ENCODE measurements at places on chromosomes 1 and 21.

- no peak for DNase-seq
Measured at GRCh38 chr1:27884006-27884954, 11.9 kb downstream of the THEMIS2 start.

GRCh38 chr1:187009320-187009719 is 180.6 kb downstream of the PLA2G4A start:
- DNase-seq = no peak

DNA sequence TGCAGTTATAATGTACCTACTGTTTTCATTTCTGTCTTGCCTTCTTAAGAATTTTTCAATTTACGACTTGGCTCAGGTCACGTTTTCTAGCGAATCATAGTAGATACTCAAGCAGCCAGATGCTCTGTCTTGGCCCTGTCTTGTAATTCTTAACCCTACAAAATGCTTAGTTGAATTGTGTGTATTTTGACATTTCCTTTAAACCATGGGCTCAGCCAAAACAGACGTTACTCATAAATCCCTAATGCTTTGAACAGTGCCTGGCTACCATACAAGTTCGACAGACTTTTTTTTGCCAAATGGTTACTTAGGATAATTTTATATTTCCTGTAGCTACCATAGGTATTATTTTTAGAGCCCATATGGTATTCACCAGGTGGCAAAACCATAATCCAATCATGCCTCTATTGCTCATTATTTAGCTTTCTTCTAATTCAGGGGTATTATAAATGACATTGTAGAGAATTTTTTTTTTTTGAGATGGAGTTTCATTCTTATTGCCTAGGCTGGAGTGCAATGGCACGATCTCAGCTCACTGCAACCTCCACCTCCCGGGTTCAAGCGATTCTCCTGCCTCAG is 54.3 kb downstream of the KCNK1 start:
- no peak for DNase-seq

- no peak for DNase-seq
Measured at GRCh38 chr1:96059276-96059675, 662.3 kb upstream of the PTBP2 start.

- no peak for DNase-seq
Measured at GRCh38 chr1:76425201-76426145, 350.9 kb downstream of the ST6GALNAC3 start.

DNA sequence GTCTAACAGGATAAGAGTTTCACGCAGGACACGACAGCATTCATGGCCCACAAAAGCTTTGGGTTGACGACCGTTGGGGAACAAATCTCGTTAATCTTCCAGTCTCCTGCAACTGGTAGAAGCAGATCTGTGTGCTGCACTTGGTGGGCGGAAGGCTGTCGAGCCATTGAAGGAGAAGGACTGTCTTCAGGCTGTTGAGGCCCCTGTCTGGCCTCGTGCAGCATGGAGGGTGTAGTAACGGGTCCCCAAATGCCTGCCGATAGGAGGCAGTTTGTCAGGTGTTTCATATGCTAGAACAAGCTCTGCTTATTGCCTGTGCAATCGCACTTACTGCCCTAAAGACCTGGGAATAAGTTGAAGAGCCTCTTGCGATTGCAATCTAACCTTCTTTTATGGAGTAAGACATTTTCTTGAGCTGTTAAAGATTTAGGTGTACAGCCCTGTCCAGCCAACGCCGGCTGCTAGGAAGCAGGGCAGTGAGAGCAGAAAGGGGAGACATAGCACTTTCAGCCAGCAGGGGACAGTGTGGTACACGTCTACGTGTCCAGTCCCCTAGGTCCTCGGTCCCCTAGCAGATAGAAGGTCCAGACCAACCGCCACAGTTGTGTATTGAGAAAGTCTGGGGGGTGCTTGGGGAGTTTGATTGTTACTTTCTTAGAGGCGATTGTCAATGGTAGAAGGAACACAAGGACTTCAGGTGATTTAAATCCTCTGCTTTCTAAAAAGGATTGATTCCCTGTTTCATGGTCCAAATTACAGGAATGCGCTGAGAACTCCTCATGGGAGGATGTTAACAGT is 102.3 kb upstream of the TMPRSS2 start:
- no peak for DNase-seq

DNA sequence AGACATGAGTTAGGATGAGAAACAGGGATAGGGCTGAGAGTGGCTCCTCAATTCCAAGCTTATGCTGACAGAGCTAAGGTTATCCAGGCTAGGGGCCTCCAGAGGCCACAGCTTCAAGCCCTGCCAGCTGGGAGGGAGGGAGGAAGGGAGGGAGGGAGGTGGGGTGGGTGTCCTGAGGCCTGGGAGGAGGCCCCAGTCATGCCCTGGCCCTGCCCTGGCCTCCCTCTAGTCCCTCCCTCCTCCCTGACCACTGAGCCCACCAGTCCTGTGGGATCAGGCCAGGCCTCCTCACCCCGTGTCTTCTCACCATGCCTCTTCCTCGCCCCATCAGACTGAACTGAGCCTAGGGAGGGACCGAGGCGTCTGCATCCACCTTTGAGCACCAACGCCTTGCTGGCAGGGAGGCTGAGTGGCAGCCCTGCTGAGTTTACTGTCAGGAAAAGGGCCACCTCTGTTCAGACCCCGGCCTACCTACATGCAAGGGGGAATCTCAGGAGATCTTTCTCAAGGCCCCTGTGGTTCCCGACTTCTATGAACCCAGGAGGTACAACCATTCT is 116.1 kb downstream of the NPHP4 start:
- no peak for DNase-seq

GRCh38 chr1:171784784-171785183 is 3.3 kb downstream of the METTL13 start:
- no peak for DNase-seq

DNA sequence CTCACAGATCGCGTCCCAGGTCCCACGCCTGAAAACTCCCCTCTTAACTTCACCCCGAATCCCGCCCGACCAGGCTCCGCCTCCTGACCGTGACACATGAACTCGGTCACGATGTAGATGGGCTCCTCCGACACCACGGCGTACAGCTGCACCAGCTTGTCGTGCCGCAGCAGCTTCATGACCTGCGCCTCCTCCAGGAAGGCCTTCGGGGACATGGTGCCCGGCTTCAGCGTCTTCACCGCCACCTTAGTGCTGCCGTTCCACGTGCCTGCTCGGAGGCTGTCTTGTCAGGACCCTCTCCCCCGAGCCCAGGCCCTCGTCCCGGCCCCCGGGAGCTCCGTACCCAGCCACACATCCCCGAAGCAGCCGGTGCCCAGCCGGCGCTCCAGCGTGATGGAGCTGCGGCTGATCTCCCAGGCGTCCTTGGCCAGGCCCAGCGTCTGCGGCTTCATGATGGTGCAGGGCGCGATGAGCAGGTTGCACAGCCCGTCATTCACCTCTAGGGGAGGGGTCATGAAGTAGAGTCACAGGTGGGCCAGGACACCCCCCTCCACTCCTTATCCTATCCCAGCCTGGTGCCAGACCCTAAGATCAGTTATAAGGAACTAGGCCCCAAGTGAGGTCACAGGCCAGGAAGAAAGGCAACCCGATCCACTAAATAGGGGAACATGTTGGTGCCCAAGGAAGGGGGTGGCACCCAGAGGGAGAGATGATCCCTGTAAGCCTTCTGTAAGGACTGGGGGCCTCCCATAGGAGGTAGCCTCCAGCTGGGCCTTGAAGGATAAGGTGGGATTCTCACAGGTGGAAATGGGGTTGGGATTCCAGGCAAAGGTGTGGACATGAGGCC is 11.6 kb upstream of the AHDC1 start:
- no peak for DNase-seq

DNA sequence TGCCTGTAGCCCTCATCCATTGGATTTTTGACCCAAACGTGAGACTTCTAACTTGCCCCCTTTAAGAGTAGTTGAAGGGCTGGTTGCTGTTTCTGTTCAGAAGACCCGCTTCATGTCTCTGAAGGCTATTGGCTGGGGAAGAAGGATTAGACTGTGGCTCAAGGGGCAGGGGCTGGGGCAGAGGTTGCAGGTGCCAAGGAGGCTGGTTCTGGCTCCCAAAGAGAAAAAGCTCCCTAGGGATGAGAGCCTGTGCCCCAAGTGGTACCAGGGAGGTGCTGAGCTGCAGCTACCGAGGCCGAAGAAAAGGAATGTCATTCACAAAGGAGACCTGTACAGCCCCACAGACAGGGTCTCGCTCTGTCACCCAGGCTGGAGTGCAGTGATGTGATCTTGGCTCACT is 5.8 kb downstream of the WNT3A start:
- no peak for DNase-seq

GRCh38 chr1:246001142-246001836 is 505.8 kb downstream of the SMYD3 start:
- no peak for DNase-seq

- DNase-seq = no peak
Measured at GRCh38 chr1:229440851-229441537, 7.1 kb upstream of the ACTA1 start.

DNA sequence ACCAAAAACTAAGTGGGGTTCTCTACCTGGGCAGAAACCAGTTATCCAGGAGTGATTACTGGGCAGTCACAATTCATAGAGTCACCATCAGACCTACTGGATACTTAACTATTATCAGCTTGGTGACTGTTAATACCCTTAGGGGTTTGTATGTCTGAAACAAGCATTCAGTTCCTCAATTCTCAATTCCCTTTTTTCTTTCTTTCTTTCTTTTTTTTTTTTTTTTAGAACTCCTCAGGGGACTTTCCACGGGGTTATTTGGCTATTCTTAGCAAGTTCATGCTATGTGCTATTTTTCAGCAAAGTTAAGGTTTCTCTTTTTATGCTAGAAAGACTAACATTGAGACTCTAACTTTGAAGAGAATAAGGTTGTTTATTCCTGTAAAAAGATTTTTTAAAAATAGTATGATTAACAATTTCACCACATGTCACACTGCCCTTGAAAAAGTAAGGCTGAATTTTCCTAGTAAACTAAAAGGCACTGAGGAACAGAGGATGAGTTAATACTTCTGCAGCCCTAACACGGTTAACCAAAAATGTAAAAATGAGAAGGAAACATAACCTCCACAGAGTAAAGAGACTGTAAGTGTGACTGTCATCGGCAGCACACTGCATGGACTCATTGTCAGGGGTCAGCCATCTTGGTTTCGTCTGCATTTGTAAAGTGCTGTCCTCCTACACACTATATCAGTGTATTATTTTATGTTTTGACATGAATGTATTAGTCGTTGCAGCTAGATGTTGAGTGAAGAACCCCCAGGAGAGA is 310.2 kb downstream of the NTNG1 start:
- DNase-seq = no peak

- DNase-seq = no peak
Measured at GRCh38 chr1:198416296-198416695, 124.2 kb downstream of the ATP6V1G3 start.

DNA sequence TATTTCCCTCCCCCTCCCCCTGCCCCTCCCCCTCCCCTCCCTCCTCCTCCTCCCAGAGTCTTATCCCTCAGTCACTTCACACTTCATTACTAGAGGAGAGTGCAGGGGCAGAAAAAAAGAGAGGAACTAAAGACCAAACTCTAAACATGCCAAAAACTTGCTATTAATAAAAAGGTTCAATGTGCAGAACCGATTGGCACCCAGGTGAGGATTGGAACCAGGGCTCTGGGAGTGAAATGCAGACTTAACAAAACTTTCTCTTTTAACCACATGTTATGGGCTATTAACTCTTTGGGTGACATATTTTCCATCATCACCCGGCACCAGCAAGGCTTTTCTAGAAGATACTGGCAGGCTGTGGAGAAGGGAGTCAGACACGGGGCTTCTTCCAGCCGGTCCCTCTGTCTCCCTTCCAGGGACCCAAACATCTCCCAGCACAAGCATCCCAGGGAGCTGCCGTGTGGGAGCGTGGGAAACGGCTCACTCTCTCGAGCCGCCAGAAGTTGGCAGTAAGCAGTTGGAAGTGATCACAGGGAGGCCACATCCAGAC is 13.6 kb downstream of the NID1 start:
- DNase-seq = no peak

DNA sequence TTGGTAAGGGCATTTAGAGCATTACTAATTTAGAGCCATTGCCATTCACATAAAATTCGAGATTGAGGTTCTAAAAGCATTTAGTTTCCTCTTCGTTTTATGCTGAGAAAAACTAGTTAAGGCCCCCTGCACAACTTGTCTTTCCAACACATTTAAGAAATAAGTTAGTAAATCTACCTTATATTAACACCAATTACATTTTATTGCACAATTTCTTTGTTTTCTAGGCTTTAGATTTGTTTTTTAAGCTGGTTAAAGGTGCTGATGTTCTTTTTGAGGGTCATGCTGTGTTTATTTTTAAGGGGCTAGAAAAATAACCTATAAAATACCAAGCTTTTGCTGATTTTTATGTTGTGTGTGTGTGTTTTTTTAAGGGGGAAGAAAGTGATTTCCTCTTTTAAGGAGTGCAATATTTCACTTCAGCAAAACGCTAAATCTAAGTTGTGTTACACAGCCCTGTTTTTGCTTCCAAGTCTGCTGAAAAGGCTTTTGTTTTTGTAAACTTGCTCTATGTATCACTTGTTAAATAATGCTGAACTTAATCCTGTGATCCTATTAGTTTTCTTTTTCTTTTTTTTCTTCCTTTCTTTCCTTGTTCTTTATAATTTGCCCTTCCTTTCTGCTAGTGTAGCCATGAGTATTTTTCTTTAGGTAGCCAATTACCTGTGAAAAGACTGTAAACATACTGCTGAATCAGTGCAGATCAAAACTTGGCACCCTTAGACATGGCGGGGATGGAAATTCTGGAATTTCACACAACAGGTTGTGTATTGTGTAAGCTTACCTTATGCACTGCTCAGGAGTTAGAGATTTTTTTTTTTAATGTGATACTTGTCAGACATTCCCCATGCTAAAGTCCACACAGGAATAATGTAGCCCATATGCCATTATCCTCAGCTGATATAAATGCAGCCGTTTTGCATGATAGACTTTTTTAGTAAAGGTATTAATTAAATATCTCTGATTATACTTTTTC is 1.5 kb downstream of the CEPT1 start:
- no peak for DNase-seq

DNA sequence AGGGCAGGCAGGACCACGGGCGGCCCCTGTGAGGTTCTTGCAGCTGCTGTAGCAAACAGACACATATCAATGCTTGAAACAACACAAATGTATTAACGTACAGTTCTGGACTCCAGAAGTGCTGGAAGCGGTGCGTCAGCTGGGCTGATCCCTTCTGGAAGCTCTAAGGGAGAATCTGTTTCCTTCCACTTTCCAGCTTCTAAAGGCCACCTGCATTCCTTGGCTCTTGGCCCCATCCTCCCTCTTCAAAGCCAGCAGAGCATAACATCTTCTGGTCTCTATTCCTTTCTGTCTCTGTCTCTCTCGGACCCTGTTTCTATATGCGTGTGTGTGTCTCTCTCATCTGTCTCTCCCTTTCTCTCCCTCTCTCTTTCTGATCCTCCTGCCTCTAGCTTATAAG is 102.3 kb downstream of the SPSB1 start:
- DNase-seq = no peak

Measured in activated T-helper 9 cell treated with anti-CD3 and anti-CD28 coated beads, Interleukin-2, amount 50 U/mL, for 16 hours (primary cell).